ENCODE measurements at places on chromosomes 7 and 10.

DNA sequence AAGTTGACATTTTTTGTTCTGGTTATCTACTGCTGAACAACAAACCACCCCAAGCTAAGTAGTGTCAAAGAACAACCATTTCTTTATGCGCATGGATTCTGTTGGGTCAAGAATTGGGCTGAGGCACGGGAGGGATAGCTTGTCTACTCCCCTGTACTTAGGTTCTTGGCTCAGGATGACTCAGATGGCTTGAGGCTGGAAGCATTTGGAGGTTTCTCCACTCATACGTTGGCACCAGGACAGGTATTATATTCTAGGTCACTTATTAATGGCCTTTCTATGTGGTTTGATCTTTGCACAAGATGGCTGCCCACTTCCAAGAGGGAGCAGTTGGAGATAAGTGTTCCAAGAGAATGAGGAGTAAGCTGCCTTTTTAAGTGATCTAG, 11.8 kb upstream of the TFAM start:
- no peak for DNase-seq

DNA sequence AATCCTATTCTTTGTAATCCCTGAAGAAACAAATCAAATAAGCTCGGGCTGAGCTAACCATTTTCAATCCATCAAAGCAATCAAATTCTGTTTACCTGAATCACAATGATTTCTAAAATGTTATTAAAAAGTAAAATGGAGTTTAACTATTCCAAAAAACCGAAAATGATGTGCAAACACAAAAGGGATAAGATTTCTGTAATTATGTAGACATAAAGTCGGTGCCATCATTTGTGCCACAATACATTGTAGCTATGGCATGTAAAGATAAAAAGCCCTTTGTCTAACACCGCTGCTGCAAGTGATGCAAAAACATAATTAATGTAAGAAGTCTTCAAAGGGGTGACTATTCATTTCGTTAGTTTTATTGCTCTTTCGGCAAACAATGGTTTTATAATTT, 125.1 kb upstream of the FAM204A start:
- no peak for DNase-seq

GRCh38 chr10:30228417-30229036, 120.6 kb downstream of the MTPAP start:
- DNase-seq: no peak

DNA sequence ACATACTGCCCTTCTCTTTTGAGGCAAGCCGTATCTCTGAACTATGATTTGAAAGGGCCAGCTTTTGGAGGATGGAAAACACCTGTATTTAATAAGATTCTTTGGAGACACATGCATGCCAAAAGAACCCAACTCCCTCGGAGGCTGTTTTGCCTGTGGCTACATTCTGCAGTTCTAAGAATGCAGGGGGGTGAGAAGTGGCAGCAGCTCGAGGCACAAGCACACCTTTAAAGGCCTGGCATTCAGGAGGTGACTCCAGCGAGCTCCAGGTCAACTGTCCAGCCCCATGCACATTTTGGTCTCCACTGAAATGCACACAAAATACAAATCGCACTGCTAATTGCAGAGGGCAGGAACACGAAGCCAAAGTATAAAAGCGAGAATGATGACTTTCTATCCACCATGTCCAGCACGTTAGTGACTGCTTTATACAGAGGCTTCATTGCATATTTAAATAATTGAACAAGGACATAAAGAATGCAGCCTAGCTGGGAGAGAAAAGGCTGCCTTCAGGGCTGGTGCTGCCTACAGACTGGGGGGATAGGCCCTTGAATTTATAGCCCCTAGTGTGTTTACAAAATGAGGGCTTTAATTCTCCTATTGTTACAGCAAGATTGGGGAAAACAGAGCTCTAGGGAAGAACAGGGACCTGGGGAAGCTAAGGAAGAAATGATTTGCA, 359.3 kb downstream of the PLXNA4 start:
- no peak for DNase-seq

DNA sequence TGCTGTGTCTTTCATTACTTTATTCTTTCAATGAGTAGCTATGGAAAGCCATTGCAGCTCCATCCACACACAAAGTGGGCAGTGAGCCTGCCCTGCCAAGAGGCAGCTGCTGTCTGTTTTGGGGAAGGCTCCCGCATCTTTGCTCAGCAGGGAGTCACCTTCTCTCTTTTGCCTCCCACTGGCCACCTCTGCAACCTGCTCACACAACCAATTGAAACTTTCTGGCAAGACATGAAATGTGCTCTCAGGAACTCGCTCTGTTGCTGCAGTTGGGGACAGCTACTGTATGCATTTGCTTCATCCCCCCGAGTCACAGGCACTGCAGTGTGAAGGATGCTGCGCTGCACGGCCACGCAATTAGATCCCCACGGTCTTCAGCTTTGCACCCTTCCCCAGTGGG, 244.8 kb upstream of the NFE2L3 start:
- DNase-seq: no peak

- peak; percentile 64 for DNase-seq
Observed at GRCh38 chr7:514651-515598, 4.7 kb downstream of the PDGFA start.

DNA sequence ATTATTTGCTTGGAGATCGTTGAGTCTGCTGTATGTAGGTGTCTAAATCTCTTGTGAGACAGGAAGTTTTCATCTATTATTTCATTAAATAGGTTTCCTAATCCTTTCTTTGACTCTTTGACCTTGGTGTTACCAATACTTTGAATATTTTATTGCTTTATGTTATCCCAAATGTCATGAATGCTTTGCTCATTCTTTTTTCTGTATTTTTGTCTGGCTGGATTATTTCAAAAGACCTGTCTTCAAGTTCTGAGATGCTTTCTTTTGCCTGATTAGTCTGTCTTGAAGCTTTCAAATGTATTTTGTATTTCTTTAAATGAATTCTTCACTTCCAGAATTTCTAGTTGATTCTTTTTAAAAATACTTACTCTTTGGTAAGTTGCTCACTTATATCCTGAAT, 27.3 kb downstream of the UBE3C start:
- no peak for DNase-seq

- no peak for DNase-seq
Observed at GRCh38 chr7:141225916-141226618, 152.2 kb downstream of the TMEM178B start.

DNA sequence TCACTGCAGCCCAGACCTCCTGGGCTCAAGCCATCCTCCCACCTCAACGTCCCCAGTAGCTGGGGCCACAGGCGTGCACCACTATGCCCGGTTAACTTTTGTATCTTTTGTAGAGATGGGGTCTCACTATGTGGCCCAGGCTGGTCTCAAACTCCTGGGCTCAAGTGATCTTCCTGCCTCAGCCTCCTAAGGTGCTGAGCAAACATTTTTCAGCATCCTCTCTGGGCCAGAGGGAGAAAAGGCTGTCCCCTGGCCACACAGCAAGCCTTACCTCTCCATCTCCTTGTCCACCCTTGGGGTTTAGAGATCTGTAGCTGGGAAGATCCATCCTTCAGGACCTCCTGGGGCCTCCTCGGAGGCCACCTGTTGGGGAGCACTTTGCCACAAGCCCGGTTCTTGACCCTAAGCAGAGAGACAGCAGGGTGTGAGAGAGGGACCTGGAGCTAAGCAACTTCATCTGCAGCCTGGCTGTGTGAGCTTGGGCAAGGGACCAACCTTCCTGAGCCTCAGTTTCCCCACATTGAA, 85.8 kb downstream of the MYL10 start:
- no peak for DNase-seq

DNA sequence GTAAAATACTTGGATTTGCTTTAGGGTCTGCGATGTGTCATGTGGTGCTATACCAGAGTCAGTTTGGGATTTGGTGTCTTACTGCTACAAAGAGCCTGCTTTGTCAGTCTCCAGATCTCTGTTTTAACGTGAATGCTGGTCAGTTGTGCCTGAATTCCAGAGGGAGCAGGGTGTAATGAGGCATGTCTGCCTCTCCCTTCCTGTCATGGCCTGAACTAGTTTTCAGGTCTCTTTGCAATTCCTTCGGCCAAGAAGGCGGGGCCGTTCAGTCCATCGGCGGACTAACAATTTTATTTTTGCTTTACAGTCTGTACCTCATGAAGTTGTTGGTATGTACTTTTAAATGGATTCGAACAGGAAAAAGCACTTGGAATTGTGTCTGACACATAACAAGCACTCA, 465.1 kb upstream of the ADARB2 start:
- no peak for DNase-seq

- DNase-seq: no peak
Observed at GRCh38 chr7:86965727-86966120, 93.7 kb downstream of the ELAPOR2 start.

GRCh38 chr7:126211875-126212274, 1040.9 kb downstream of the GRM8 start:
- no peak for DNase-seq

- DNase-seq: no peak
Observed at GRCh38 chr7:22154143-22154529, 202.8 kb downstream of the RAPGEF5 start.

DNA sequence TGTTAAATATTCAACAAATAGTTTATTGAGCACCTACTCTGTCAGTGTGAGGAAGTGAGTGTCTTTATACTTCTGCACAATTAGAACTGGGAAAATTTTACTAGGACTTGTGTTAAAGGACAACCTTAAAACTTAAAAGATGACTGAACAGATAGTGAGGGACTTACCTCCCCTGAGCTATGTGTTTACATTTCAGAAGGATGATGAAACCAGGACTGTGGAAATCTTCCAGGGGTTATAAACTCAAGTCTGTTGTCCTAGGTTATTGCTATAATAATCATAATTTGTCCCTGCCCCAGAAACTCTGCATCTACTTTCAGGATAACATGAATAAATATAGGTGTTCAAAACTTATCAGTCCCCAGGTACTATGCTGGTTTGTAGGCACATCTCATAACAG, 261.0 kb upstream of the MKLN1 start:
- DNase-seq: no peak

- no peak for DNase-seq
Observed at GRCh38 chr10:101560298-101561067, 27.6 kb downstream of the POLL start.

DNA sequence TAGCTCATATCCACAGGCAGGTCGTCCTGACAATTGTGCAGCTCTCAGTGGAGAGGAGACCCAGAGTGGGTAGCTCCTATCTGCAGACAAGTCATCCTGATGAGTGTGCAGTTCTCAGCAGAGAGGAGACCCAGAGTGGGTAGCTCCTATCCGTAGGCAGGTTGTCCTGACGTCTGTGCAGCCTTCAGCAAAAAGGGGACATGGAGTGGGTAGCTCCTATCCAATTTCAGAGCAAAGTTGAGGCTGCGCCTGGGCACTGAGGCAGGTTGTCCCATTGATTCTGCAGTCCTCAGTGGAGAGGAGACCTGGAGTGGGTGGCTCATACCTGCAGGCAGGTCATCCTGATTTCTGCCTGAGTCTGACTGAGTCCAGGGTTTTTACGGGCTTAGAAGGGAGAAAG, 111.8 kb downstream of the HPSE2 start:
- DNase-seq: no peak

GRCh38 chr10:16519250-16519907, 2.3 kb downstream of the C1QL3 start:
- DNase-seq: no peak

GRCh38 chr10:117137911-117138642, at the start of gene VAX1:
Gene VAX1, minus strand, starts transcription at chr10:117138270. Its CDS starts 214 bp downstream, at chr10:117138056.
- DNase-seq: no peak

Data from left ventricle myocardium superior (tissue), 1 donor.